ENCODE measurements at places on chromosomes 5 and 9.

DNA sequence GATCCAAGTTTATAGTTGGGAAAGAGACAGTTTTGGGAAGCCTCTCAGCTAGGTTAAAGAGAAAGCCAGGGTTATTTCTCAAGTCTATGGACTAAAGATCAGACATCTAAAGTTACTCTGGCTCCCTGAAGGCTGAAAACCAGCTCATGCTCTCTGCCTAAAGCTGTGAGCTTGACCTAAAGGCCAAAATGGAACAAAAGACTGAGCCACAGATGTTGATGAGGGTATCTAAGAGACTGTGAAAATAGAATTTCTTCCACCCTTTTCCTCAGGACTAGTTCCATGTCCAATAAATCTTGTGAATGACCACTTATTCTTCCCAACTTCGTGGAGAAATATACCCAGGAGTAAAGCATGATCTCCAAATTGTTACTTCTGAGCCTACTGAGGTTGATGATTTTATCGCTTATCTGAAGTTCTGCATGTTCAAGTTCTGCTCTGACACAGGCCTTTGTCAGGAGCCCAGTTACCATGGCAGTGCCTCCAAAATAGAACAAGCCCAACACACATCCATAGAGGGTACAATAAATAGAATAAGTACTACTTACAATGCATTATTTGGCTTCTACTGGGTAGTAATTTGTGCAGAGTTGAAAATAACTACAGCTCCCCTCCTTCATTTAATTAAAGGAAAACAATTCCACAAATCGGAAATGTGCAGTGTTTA is 373.6 kb downstream of the NTRK2 start:
- no peak for DNase-seq

DNA sequence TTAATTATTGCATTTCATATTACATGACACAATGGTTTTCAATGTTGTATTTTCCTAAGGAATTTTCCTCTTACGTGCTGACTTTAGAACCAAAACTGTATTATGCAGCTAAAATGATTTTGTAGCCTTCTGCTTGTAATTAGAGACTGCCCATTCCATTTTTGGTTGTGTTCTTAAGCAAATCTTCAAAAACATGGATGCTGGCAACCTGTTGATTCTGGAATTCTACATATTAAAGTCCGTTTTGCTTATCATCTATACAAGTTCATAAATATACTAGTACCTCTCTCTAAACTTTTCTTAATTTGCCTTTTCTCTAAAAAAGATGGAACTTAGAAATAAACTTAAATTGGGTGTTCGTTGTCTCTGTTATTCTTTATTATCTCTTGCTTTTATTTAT is 88.3 kb downstream of the NR3C1 start:
- DNase-seq: no peak

- DNase-seq: no peak
These were observed 40.2 kb downstream of the FBXW11 start for GRCh38 chr5:171966270-171966669.

DNA sequence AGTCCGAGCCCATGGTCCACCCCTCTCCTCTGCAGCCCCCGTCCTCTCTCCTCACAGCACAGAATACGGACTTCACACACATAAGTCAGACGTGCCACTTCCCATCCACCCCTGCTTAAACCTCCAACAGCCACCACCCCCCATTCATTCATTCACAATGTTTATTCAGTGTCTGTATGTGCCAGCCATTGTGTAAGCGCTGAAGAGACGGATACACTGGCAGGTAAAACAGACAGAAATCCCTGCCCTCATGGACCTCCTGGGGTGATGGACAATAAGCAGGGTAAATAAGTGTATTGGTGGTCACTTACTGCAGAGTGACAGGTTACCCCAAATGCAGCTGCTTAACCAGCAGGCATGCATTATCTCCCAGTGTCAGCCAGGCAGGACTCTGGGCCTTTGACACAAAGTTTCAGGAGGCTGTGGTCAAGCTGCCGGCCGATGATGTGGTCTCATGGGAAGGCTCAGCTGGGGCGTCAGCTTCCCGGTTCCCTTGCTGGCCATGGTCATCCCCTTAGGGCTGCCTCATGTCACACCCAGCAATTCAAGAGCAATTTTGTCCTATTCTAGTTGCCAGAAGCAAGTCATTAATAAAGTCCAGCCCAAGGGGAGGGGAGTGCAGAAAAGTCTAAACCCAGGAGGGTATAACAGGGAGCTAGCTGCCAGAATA is 1.8 kb upstream of the PAXX start:
- DNase-seq: no peak

GRCh38 chr5:80387063-80387768 is 20.6 kb upstream of the ZFYVE16 start:
- DNase-seq: no peak

DNA sequence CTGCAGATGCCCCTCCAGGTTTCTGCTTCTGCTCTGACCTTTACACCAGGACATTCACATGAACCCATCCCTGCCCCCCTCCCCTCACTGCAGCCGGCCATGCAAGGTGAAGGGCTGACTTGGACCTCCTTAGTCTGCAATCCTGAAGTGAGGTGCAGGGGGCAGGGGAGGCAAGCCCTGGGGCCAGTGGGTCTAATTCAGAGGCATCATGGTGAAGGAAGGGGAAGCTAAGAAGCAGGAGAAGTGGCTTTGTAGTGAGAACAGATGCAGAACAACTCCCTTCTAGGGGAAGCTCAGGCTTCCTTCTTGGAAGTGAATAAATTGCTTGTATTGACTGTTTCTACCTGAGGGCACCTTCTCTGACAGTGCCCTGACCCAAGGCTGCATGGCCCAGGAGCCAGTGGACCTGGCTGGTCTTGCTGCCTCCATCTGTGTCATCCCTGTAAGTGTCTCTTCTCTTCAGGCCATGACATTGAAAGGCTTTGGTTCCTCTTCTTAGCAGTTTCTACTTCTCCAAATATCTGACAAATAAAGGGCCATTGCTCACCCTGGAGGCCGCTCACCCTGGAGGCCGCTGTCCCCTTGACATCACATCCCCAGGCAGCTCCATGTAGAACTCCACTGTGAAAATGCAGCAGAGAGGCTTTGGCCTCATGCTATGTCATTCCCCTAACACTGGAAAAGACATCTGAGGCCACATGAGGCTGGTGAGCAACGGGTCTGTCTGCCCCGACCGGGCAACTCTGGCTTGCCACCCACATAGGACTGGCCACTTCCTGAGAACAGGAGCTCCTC is 55.3 kb downstream of the GADD45G start:
- no peak for DNase-seq

Data from HTR-8/SVneo (cell line).